Ascending aorta (tissue), 2 donors: ENCODE measurements at places on chromosomes 1 and 21. TPM values are rescaled to one million over a fixed set of nuclear protein-coding genes. Genes with fewer than 3 reads are reported as not detected.

Gene GPR52
- 0.75 TPM for total RNA-seq

Gene EPB41
- 47.6 TPM for total RNA-seq

Gene VANGL2
- 0.96 TPM for total RNA-seq

Gene RAP1GAP
- total RNA-seq: 0.64 TPM

- DNase-seq: no peak
Measured at GRCh38 chr21:37579356-37579755, 212.8 kb downstream of the DYRK1A start.

GRCh38 chr1:186325239-186325638 is 49.8 kb downstream of the TPR start:
- DNase-seq: no peak
